ENCODE measurements at places on chromosomes 2 and 18.
A peak's percentile ranks its signal among the peaks of the same experiment; 100 is the strongest.

GRCh38 chr2:238635647-238636051 lies 208.9 kb downstream of the ASB1 start:
- no peak for DNase-seq

DNA sequence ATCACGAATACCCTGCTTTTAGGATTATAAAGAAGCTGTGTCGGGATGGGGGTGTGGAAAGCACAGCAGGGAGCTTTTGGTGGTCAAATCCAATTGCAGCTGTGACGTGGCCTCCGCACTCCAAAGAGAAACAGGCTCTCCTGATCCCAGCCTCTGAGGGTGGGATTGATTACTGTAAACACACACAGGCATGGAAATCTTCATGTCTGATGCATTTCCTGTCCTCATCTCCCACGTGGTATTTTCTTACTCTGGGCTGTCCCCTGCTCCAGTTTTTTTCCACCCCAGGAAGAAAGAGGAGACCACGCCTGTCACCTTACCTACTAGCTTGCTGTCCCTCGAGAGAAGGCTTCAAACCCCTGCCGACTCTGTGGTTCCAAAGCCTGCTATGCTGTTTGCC lies 22.7 kb downstream of the RNF152 start:
- no peak for DNase-seq

DNA sequence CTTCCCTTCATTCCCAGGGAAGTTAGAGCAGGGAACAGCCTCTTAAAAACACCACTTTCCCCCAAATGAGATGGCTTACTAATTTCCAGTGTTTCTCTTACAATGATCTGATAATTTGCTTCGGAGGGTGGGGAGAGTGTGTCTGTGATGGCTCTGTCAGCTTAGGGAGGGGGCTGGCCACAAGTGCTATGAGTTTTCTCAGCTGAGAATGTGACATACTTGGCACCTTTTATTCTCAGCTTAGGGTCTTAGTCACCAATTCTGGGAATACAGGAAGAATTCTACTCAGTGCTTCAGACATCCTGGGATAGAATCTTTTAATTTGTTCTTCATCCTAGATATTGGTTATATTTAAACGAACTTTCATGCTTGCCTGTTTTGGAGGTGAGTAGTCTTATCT lies 64.4 kb downstream of the AOX1 start:
- DNase-seq = no peak

GRCh38 chr18:73645160-73645715 lies 502.4 kb downstream of the FBXO15 start:
- peak; percentile 50 for DNase-seq

- DNase-seq = no peak
Measured at GRCh38 chr2:70747284-70747683, 20.7 kb downstream of the ADD2 start.

DNA sequence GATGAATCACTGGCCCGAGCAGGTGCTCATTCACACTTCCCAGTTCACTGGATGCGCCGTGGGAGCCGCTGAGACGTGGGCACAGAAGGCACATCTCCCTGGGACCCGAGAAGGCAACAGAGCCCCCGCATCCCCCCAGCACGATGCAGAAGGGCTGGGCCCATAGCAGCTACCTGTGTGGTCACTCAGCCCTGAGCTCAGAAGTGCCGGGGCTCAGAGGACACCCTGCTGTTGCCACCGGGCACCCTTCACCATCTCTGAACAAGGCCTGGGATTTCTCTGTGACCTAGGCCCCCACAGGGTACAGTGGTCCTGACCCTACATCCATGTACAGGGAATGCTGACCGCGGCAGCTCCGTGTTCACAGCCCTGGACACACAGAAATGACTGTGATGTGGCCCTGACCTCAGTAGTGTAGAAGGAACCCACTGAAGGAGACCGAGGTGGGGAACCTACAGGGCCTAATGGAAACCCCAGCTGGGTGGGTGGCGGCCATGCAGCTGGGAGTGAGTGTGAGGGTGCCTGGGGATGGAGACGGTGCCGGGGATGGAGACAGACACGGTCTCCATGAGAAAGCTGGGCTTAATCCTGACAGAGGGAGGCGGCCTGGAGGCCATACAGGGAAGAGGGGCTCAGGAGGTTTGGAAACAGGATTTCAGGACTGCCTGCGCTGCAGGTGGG lies 111.9 kb upstream of the OTOS start:
- DNase-seq = no peak

- DNase-seq = no peak
Measured at GRCh38 chr2:10781746-10782145, 30.8 kb downstream of the PDIA6 start.

DNA sequence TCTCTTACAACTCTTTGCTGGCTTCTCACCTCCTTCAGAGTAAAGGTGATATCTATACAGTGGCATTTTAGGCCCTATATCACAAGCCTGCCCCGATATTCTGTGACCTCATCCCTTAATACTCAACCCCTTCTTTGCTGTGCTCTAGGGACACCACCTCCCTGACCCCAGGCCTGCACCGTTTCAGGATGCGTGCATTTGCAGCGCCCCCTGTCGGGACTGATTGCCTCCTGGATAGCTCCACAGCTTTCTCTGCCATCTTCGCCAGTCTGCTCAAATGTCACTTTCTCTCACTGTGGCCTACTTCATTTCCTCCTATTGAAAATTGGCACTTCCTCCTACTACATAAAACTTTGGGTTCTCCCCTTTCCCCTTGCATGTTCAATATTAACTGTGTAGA lies 289.6 kb downstream of the SOCS6 start:
- DNase-seq = no peak

DNA sequence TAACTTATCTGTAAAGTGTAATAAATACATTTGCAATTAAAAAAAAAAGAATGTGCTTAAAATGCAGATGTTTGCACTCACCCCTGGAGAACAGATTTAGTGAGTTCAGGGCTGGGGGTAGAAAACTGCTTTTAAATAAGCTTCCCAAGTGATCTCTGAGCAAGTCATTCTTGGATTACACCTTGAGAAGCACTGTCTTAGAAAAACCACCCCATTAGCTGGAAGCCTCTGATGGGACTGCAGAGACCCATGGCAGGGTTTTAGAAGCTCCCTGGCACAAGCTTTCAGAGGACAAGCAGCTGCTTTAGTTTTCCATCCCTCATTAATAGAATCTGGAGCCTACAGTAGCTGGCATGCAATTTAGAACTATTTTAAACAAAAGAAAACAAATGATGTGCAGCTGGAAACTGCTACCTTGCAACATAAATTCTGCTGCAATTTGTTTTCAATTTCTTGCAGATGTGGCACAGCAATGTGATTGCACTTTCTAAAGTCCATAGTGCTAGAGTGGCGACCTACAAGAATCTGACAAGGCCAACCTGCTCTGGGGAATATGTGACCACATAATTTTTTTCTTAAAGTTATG lies 141.5 kb downstream of the CDC42EP3 start:
- no peak for DNase-seq

DNA sequence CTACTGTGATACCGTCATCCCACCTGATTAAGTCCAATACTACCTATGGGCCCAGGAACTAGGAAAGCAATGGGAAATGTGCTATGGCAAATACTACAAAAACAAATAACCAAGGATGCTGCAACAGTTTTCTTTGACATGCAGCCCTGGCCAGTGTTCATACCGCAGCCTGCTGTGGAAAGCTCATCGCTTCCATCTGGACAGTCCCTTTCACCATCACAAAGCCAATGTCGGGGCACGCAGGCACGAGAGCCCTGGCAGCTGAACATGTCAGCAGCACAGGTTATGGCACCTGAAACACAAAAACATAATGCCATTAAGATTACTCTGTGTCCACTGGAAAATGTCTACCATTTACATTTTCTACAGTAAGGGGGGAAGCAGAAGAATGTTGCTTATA lies 1621.1 kb downstream of the LRP1B start:
- no peak for DNase-seq

- no peak for DNase-seq
Measured at GRCh38 chr2:160616149-160616548, 122.5 kb upstream of the RBMS1 start.

- no peak for DNase-seq
Measured at GRCh38 chr18:45518311-45519155, 96.7 kb upstream of the SLC14A2 start.

DNA sequence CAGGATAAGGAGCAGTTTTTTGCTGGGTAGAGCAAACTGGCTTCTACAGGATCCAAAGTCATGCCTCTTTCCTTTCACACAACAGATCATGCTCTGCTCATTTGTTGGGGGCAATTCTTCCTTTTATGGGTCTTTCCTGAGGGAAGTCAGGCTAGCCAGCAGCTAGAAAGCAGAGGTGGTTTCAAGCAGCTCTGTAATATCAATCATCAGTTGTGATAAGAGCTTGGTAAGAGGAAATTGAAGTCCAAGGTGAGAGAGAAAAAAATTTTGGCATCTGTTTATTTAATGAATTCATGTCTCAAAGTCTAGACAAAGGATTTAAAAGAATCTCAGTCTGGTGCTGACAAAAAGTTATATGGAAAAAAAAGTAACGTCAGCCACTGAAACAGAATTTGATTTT lies 6.2 kb downstream of the TMEM87B start:
- DNase-seq = no peak

DNA sequence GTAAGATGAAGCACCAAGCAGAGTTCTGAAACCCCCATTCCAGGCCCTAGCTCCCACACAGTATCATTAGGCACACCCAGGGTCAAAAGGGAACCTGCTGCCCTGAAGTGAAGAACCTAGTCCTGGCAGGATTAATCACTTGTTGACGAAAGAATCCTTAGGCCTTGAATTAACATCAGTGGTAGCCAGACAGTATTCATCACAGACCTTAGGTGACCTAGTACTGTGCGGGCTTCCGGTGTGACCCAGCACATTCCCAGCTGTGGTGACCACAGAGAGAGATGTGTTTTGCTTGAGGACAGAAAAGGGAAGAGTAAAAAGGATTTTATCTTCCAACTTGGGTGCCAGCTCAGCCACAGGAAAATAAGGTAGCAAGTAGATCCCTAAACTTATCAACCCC lies 1071.4 kb upstream of the FAM98A start:
- DNase-seq = peak; percentile 33

DNA sequence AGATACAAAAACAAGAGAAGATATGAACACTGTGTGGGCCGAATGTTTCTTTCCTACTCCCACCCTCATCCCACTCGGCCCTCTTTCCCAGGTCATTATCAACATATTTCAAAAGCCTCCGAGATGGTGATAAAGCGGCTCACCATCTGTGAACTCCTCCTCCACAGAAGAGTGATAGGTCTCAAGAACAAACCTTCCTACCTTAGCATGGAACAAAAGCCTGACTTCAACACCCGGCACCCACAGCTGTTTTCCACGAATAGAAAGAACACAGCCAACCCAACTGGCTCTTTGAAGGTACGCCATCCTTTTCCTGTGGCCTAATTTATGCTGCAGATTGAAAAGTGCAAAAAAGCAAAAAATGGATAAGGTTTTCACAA lies 28.8 kb downstream of the BCL2 start:
- no peak for DNase-seq

GRCh38 chr2:232750135-232750671 lies 26.2 kb downstream of the KCNJ13 start:
- no peak for DNase-seq
